Bladder microvascular endothelial cell (primary cell): ENCODE measurements at places on chromosomes 4 and X. TPM values are rescaled to one million over a fixed set of nuclear protein-coding genes. Genes with fewer than 3 reads are reported as not detected.

The PROM1 gene
- total RNA-seq: under 0.01 and 0.13 TPM in 2 replicates

The FIP1L1 gene
- total RNA-seq: 41.9 and 78.2 TPM in 2 replicates

The VEGFD gene
- 0.16 and 0.44 TPM in 2 replicates for total RNA-seq

The EDNRA gene
- total RNA-seq: 0.16 and 0.25 TPM in 2 replicates

The TDO2 gene
- total RNA-seq: not detected in 2 replicates

The USP17L27 gene
- total RNA-seq: not detected in 2 replicates

The SERTM2 gene
- not detected in 2 replicates for total RNA-seq

The HDX gene
- total RNA-seq: 4.2 and 9.8 TPM in 2 replicates

The SH3RF1 gene
- total RNA-seq: 7.0 and 11.1 TPM in 2 replicates

The FAM90A26 gene
- total RNA-seq: not detected in 2 replicates
